Urinary bladder (tissue), 4 donors: ENCODE measurements at places on chromosomes 4 and X. TPM values are rescaled to one million over a fixed set of nuclear protein-coding genes. Genes with fewer than 3 reads are reported as not detected.

GRCh38 chr4:89708903-89709421, 128.0 kb downstream of the SNCA start:
- no peak for DNase-seq

The PNMA6F gene
- not detected for total RNA-seq

The ODAPH gene
- total RNA-seq: not detected

DNA sequence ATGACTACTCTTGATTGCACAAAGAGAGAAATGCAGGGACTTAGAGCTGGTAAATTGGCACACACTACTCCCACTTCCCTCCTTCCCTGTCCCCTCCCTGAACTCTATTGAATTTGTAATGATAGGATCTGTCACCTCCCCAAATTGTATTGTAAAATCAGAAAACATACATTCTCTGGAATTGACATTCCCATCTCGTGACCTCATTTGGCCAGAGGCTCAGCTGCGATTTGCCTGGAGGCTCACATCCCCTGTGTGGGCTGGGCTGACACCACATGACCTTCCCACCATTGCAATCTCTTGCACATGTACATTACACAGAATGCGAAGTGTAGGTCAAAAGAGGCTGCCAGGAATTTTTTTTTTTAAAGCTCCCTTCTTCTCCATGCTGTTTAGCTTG, 172.1 kb downstream of the MID1IP1 start:
- DNase-seq: no peak

DNA sequence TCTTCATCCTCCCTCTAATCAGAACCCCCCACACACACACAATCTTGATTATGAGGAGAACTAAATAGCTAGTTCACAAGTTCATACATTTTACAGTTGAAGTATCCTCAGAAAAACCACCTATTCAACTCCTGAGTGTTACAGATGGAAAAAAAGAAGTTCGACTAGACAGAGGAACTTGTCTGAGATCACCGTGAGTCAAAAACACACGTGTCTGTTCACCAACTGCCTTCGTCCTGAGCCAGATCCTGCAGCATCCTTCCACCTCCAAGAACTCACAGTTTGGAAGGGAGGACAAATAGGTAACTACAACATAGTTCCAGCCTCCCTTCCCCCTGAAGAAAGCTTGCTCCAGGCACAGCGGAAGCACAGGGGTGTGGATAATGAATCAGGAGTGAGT, 19.0 kb upstream of the IRAK1 start:
- DNase-seq: no peak

DNA sequence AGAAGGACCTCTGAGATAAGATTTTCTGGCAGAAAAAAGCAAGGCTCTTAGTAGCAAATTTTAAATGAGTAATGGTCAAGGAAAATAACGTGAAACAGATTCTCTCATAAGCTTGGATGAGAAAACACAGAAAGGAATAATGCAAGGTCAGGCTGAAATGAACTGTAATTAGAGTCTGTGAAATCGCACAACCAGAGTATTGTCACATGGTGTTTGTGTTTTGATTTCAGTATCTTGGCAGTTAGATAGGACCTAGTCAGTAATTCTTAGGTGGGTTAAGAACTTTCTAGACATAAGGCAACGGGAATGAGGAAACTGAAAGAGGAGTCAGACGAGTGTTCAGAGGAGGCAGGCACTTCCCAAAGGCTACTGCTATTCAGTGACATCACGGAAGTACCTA, 34.6 kb downstream of the LIMCH1 start:
- DNase-seq: no peak

The SLC26A1 gene
- 0.05 TPM for total RNA-seq

The LRRC66 gene
- total RNA-seq: 0.63 TPM

DNA sequence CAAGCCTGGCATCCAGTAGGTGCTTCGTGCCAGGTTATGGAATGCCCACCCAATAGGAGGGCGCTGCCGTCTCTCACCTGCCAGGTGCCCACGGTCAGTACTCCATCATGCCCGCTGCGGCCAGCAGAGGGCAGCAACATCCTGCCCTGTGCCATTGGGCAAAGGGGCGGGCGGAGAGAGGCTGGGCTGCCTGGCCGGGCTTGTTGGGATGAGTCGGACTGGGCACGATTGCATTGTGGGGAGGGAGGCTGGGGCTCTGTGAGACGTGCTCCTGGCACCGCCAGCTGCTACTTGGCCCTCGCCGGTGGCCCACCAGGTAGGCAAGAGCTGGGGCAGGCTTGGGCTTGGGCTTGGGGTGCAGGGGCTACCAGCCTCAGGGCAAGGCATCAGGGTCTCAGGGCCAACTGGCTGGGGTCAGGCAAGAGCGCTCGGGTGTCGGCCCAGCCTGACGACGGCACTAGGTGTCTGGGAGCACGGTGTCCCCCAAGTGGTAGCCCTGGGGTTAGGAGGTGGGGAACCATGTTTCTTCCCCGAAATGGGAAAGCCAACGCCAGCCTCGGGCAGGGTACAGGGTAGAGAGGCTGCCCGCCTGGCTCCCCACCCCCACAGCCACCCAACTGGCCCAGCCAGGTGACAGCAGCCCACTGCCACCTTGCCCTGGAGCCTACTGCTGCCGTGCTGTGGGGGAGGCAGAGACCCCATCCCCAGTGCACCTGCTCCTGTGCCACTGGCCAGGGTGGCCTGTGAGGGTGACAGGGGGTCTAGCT, at the start of gene PLXNB3:
PLXNB3 (plus strand) TSS at position 261 of the 767 bp plus-strand sequence. CDS start 1,287 bp downstream, outside the sequence.
- no peak for DNase-seq

DNA sequence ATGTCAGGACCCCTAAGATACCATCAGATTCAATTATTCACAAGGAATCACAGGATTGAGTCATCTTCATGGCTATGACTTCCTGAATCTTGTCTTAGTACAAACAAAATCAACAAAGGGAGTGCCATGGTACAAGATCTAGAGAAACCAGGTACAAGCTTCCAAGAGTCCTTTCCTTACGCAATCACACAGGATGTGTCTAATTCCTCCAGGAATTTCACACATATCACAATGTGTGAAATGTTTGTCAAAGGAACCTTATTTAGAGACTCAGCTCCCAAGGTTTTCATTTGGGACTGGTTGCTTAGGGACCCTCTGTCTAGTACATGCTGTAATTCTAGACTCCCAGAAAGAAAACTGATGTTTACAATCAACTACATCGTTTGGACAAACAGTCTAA, 83.0 kb downstream of the MAB21L2 start:
- no peak for DNase-seq

The SH3BP2 gene
- 26.0 TPM for total RNA-seq

- DNase-seq: no peak
These were observed 159.0 kb downstream of the CHIC2 start for GRCh38 chr4:53905276-53905940.

- DNase-seq: no peak
These were observed 141.3 kb upstream of the VCX3B start for GRCh38 chrX:8323356-8323755.

The LINC00632 gene
- total RNA-seq: 173 TPM

DNA sequence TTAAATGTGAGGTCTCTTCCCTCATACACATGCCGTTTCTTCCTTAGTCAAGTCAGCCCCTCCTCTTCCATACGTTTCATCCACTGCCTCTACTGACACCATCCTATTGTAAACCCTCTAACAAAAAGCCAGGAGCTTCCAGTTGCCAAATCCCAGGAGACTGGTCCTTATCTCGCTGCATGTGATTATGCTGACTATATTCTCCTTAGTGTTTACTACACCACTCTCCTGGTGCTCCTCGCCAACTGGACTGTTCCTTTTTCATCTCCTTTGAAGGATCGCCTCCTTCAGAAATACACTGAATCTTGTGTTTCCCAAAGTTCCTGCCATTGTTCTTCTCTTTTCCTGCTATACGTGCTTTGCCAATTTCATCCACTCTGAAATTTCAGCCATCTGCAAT, 27.7 kb downstream of the MAML3 start:
- no peak for DNase-seq

- DNase-seq: no peak
These were observed 692.0 kb upstream of the FAM241A start for GRCh38 chr4:111453216-111453615.

The SSX4 gene
- not detected for total RNA-seq

- DNase-seq: no peak
These were observed 158.2 kb downstream of the SPRY1 start for GRCh38 chr4:123554801-123555232.

GRCh38 chr4:40380647-40381046, 45.5 kb downstream of the CHRNA9 start:
- no peak for DNase-seq

DNA sequence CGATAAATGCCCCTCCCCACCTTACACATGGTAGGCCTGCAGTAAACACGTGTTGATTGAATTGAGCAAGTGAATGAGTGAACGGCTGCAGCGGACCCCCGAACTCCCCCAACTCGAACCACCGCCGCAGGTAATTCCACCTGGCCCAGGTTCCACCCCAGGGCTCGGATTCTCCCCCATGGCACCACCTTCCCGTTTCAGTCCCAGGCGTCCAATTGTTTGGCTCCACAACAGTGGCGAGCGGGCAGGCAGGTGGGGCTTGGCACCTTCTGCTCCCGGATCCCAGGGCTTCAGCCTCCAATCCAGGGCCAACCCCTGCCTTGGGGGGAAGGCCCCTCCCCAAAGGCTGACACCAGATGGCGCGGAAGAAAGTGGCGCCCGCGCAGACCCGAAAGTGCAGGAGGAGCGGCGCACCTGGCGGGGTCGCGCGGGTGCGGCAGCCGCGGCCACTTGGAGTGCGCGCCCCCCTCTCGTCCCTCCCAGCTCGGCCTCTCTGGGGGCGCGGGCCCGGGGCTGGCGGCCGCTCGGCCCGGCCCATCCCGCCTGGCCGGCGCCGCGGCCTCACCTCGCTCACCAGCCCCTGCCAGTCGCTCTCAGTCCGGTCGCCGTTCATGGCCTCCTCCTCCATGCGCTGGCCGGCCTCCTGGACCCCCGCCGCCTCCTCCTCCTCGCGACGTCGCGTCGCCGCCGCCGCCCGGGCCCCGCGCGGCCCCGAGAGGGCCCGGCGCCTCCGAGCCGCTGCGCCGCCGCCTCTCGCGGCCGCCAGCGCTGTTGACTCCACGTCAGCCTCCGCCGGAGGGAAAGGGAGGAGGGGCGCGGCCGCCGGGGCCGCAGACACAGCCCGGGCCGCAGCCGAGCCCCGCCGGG, at the start of gene CCDC149:
CCDC149 (minus strand) TSS at position 791 of the 867 bp plus-strand sequence; CDS start at position 613, 178 bp downstream.
- DNase-seq: no peak

DNA sequence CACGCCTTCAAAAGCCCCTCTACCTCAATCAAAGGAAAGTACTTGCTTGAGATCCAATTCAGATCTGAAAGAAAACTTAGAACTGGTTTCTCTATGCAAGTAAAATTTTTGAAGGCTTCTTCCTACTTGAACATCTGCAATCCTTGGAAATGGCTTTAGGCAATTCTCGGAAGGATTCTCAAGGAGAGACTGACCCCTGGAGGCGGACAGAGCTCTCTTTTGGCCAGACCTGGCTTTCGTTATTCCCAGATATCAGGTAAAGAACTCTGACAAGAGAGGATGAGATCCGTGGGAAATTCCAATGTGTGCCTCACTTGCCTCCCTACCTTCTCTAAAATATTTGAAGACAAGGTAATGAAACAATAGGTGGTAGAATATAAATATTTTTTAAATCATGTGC, 670.3 kb upstream of the FAM241A start:
- DNase-seq: no peak

GRCh38 chr4:90943311-90943710, 816.1 kb downstream of the CCSER1 start:
- no peak for DNase-seq

GRCh38 chrX:148290931-148291330, 209.5 kb upstream of the AFF2 start:
- DNase-seq: no peak

GRCh38 chr4:100525686-100526085, 7.9 kb upstream of the EMCN start:
- no peak for DNase-seq

DNA sequence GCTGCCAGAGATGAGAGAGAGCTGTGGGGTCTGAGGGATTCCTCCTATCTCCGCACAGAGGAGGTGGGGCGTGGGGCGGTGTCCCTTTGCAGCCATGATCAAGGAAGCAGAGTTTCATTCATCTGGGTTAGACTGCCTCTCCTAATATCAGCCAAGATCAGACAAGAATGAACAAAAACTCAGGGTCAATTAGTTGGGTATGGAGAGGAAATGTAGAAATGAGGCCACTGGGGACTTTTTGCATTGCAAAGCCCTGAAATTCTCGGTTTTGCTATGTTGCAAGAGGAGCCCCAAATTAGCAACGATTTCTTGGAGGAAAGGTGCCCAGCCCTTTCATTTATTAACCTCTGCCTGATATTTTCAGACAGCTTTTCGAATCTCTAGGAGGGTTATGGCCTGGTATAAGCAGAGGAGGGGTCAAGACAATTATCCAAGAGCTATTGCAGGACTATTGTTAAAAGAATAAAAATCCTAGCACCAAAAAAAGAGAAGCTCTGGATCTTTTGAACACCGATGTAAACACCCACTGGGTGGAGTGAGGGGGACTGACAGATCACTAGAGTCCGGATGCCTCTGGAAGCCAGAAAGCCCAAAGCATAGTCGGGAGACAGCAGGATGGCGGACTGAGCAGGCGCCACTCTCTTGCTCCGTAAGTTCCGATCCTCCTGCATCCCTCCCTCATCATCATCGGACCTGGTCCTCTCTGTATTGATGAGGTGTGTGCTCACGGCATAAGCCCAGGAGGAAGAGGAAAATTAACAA, 34.4 kb upstream of the ACSL1 start:
- DNase-seq: no peak

The SULT1B1 gene
- total RNA-seq: 1.2 TPM

GRCh38 chr4:152339576-152339975, 196.3 kb downstream of the FBXW7 start:
- DNase-seq: no peak

DNA sequence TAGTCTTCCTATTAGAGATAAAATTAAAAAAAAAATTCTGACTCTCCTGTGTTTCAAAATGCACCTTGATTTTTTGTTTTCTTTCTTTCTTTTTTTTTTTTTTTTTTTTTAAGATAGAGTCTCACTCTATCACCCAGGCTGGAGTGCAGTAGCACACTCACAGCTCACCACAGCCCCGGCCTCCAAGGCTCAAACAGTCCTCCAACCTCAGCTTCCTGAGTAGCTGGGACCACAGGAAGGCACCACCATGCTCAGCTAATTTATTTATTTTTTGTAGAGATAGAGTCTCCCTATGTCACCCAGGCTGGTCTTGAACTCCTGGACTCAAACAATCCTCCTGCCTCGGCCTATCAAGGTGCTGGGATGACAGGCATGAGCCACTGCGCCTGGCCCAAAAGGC, 41.1 kb upstream of the TMEM184C start:
- DNase-seq: no peak
